ENCODE measurements at places on chromosomes 11 and 22.

- DNase-seq, result no peak
Measured at GRCh38 chr22:20542736-20543135, 35.3 kb downstream of the MED15 start.

DNA sequence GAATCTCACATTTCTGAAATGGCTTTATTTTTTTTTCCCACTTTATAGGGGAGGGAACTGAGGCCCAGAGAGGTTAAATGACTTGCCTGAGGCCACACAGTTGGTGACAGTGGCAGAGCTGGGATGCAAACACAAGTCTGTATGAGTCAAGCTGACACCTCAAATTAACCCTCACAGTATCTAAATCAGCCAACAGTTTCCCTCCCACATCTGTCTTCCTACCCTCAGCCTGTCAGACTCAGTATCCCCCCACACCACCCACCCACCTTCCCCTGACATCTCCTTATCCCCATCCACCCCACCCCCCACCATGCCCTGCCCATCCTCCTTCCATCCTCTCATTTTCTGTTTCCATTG lies 95.2 kb downstream of the TP53I11 start:
- DNase-seq, result no peak

DNA sequence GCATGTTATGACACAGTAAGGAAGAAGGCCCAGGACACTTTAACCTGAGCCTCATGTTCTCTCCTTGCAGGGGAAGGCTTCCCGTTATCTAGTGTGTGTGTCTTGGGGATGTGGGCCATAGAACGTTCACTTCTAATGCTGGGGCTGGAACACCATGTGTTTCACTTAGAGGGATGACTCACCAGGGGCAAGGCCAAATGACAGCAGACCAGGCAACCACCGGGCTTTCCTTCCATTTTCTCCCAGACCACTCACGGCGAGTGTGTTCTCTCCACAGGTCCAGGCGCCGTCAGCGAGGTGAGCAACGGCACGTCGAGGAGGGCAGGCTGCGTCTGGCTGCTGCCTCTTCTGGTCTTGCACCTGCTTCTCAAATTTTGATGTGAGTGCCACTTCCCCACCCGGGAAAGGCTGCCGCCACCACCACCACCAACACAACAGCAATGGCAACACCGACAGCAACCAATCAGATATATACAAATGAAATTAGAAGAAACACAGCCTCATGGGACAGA lies 964.4 kb downstream of the NTM start:
- no peak for DNase-seq

DNA sequence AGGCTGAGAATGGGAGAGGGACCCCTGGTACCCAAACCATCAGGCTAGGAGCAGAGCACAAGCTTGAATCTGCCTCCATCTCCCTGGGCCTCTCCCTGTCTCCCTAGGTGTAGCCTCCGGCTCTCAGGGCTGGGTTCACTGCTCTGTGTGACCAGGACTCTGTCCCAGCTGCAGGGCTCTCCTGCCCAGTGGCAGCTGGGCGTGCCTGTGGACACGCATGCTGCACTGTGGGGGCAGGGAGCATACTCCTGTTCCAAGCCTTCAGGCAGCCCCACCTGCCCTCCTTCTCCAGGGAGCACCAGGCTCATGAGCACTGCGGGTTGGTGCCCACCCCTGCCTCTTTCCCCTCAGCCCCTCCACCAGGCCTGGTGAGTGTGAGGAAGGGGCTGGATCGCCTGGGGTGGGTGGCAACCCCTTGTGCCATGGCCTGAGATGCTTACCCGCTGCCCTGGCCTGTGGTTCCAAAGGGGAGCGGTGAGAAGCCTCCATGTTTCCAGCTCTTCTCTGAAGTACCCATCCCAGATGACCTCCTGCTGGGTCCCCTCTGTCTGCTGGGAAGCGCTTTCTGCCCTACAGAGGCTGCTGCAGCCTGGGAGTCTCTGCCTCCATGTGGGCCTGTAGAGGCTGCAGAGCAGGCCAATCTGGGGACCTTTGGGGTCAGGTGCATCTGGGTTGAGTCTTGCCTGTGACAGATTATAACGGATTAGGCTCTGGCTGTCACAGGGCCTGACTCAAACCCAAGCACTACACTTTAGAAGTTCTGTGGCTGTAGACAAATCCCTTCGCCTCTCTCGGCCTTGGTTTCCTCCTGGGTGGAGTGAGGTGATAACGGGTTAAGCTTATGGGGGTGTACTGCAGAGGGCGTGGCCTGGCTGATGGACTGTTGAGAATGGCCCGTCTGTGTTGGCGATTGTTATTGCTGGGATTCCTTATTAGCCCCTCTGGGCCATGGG lies 43.7 kb downstream of the WNT11 start:
- no peak for DNase-seq

DNA sequence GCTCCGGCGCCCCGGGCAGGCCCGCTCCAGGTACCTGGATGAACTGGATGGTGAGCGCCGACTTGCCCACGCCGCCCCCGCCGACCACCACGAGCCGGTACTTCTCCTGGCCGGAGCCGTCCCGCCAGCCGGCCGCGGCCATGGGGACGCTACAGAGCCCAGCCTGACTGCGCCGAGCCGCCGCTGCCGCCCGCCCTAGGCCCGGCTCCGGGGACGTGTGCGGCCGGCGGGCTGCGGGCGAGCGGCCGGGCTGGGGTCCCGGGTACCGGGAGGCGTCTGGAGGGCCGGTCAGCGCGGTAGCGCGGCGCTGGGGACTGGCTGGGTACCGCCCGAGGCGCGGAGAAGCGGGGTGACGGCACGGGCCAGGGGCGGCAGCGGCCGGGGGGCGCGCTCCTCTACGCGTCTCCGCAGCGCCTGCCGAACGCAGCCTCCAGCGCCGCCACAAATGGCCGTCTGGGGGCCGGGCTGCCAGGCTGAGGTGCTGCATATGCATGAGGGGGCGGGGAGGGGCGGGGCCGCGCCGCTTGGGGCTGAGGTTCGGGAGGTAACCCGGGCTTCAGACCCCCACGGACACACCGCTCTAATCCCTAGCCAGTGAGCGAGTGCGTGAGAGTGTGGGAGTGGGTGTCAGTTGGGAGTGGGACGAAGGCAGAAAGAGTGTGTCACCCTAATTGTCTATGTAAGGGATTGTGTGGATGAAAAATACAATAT lies at the start of gene RRAS2:
RRAS2 (minus strand) TSS at position 455 of the 711 bp plus-strand sequence; CDS start at position 142, 313 bp downstream.
- peak; percentile 86 for DNase-seq

DNA sequence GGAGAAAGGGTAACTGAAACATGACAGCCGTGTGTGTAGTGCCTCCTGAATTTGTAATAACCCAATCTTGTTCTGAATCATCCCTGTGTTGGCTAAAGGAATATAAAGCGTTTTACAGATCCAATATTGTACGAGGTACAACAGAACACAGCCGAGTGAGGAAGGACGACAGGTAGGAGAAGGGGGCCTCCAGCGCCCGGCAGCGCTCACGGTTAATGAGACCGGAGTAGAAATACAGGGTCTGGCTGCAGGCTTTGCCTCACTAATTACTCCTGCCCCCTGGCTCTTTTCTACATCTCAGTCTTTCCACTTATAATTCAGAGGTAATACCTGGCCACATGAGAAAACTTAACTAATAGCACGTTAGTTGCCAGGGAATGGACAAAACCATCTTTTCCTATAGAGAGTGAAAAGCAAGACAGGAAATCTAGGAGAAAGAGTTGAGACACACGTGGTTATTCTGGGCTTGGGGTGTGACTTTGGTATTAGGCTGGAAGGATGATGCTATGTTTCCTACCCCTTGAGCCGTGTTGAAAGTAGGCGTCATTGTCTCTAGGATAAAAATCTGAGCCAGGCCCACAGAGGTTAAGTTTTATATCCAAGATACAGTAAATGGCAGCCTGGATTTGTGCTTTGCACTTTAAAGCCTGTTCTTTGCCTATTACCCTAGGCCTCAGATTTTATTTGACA lies 54.1 kb downstream of the GRIK4 start:
- no peak for DNase-seq

DNA sequence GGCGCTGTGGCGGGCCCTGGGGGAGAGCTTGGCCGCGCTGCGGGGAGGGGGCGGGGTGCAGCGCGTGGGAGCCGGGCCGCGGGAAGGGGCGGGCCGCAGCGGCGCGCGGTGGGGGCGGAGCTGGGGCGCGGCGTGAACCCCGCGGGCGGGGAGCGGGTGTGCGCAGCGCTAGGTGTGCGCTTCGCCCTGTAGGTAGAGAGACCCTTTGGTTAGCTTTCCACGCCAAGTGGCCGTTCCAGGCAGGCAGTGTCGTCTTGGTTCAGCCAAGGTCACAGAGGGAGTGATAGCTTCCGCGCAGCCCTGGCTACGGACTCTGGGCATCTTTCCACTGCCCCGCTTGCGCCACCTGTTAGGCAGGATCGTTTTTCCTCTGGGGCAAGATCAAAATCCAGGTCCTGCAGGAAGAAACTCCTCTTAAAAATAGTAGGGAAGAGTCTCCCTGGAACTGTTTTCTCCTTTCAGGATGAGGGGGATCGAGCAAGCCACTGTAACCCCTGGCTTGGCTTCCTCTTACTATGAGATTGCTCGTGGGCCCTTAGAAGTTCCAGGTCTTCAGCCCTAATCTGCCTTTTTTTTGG lies 434 bp downstream of the BANF1 start:
- DNase-seq, result no peak

DNA sequence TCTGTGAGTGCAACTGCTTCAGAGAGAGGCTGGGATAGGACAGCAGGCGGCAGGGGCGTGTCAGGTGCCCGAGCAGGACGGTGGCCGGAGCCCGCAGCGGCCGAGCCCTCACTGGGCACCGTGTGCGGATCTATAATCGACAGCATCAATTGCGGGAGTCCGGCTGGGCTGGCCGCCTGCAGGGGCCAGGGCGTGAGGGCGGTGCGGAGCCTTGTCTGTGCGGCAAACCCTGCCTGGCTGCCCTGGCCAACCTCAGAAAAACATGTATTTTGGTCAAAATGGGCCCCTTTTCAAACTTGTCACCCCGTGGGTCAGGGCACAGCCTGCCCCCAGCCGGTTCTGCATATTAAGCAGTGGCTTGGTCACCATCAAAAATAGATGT lies 91.3 kb upstream of the KCNQ1OT1 start:
- peak; percentile 11 for DNase-seq

GRCh38 chr11:9263840-9264315 lies 1.3 kb downstream of the DENND5A start:
- peak; percentile 53 for DNase-seq

- DNase-seq, result no peak
Measured at GRCh38 chr11:111845276-111846028, 25.9 kb downstream of the ALG9 start.

DNA sequence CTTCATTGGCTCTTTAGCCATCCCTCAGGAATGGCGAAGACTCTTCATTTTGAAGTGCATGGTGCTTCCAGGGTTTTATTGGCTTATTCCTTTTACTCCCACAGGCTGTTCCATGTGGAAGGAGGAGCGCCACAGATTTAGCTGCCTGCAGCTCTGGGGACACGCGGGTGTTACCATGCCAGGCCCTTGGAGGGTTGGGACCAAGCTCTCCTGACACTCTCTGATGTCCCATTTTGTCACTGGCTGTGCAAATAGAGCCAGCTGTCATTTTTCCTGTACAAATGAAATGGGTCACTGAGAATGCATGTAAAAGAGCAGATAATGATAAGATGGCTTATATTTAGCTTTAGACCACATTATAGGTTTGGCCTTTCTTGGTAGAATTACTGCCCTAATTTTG lies 9.2 kb downstream of the THYN1 start:
- DNase-seq, result no peak

- no peak for DNase-seq
Measured at GRCh38 chr11:78791254-78791653, 216.6 kb upstream of the NARS2 start.

DNA sequence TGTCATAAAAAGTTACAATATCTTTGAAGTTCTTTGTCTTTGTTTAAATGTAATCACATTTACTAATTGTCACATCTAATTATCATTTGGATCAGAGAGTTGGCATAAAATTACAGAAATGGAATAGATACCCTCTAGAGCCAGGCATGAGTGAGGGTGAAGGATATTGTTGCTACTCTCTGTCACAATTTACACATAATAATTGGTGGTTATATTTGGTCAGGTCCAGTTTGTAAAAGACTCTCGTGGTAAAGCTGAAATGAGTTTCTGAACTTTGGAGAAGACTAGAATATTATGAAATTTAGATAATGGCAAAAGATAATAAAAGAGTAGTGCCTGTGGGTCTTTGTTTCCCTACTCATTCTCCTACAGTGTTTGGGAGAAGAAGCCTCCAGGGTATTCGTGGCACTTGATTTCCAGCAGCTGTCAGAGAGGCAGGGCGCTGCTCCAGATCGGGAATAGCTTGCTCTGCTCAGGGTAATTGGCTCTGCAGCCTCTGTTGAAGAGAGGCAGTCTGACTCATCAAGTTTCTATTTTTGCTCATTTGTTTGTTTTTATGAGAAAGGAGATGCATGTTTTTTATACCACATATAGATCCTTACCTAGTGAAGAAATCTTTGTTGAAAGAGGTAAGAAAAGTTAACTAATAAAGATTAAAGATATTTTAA lies 349.9 kb downstream of the CNTN5 start:
- no peak for DNase-seq

All from activated naive CD4-positive, alpha-beta T cell treated with anti-CD3 and anti-CD28 coated beads, Interleukin-2, amount 10 ng/mL, durations not matched to agents 7 days and 5 days (primary cell).